ENCODE measurements at places on chromosomes 3 and 15.

DNA sequence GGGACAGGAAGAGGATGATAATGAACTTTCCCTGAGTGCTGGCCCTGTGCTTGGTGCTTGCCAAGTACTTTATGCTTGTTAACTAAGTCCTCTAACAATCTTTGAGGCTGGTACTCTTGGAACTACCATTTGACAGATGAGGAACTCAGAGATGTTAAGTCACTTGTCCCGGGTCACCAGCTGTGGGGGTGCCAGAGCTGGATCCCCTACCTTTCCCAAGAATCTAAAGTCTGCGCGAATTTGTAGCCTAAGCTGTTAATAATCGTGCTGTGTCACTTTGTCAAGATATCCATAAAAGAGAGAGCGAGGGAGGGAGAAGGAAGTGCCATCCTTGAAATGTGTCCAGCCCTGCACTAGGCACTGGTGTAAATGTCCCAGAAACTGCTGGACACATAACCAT lies 19.0 kb upstream of the ACOX2 start:
- no peak for DNase-seq

DNA sequence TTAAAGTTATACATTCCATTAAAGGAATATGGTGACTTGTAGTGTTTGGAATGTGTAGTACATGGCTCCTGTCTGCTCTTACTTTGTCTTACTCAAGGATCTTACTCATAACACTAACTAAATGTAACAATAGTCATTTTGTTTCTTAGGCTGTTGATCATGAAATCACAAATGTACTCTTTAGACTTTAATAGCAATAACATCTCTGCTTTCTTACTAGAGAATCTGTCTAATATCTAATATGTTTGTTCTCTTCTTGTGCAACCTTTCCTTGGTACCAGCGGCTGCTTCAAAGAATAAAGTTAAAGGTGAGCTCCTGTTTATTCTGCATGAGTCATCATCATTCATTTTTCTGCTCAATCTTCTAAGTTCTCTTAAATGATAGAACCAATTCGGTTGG lies 767.5 kb downstream of the CADM2 start:
- DNase-seq, result no peak

DNA sequence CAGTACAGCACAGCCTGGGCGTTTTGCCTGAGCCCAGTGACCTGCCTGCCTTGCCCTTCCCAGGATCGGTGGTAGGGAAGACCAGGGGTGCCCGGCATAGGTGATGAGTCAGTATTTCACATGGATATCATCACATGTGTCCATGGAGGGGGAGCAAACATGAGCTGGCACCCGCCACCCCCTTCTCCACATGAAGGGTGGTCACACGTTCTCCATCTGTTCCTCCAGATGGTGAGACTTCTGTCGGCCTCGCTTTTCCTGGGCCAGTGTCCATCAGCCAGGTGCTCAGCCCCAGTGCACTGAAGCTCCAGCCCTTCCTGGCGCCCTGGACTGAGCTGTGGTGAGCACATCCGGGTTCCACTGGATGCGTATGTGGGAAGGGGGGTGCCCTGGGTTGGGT lies 208.4 kb downstream of the UBE3A start:
- DNase-seq, result no peak

- DNase-seq, result no peak
Measured at GRCh38 chr15:70116317-70116716, 18.6 kb upstream of the TLE3 start.

- no peak for DNase-seq
Measured at GRCh38 chr3:65540666-65541065, 498.1 kb downstream of the MAGI1 start.

DNA sequence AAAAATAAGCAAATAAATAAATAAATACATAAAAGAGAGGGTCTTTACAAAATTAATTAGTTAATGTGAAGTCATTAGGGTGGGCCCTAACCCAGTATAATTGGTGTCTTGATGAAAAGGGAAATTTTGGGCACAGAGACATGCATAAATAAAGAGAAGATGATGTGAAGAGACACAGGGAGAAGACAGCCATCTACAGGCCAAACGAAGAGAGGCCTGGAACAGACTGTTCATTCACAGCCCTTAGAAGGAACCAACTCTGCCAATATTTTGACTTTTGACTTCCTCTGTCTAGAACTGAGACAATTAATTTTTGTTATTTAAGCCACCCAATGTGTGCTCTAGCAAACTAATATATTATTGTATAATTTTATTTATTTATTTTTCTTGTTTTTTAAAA lies 29.6 kb upstream of the SELENOK start:
- no peak for DNase-seq

DNA sequence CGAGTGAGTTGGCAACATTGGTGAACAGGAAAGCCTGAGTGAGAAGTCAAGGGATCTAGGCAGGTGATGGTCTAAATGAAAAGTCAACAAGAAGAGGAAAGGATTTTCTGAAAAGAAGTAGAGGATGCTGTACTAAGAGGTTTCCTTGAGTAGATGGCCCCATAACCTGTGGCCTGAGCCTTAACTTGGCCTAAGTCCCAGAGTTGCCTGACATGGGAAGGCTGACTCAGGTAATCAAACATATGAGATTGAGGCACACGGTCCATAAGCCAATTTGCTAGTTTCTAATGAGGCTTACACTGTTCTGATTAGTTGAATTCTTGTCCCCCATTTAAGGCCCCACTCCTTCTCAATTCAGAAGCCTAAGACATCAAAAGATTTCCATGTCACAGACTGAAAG lies 262.5 kb upstream of the LMCD1 start:
- DNase-seq, result no peak

- no peak for DNase-seq
Measured at GRCh38 chr3:8532251-8532871, 30.7 kb downstream of the LMCD1 start.

GRCh38 chr3:158658889-158659288 lies 13.6 kb downstream of the LXN start:
- no peak for DNase-seq

- DNase-seq, result no peak
Measured at GRCh38 chr15:60184579-60184978, 180.5 kb downstream of the FOXB1 start.

DNA sequence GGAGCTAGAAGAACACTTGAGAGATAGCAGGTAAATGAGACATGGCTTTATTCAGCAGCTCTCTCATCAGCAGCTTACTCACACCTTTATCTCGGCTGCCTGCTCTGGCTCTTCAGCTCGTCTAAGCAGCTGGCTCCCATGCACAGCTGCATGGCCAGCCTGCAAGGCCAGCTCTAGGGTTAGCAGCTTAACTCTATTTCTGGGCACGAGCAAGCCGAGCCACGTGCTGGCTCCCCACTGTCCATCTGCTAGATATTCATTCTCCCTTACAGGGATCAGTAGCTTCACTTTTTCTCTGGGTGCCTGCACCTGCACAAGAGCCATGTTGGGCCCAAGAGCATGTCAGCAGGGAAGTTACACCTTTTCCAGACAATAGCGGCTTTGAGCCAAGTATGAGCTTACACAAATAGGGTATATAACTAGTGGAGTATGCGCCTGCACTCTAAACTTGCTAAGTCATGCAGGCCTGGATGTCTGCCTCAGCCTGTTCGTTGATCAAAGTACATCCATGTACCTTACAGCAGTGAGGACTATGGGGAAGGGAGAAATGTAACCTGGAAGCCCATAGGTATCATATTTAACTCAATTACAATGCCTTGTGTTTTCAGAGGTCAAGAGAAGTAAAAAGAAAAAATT lies 174.9 kb upstream of the SNTN start:
- no peak for DNase-seq

- no peak for DNase-seq
Measured at GRCh38 chr3:113194823-113195401, 16.4 kb upstream of the BOC start.

GRCh38 chr3:99645277-99646106 lies 7.1 kb downstream of the COL8A1 start:
- DNase-seq, result no peak

DNA sequence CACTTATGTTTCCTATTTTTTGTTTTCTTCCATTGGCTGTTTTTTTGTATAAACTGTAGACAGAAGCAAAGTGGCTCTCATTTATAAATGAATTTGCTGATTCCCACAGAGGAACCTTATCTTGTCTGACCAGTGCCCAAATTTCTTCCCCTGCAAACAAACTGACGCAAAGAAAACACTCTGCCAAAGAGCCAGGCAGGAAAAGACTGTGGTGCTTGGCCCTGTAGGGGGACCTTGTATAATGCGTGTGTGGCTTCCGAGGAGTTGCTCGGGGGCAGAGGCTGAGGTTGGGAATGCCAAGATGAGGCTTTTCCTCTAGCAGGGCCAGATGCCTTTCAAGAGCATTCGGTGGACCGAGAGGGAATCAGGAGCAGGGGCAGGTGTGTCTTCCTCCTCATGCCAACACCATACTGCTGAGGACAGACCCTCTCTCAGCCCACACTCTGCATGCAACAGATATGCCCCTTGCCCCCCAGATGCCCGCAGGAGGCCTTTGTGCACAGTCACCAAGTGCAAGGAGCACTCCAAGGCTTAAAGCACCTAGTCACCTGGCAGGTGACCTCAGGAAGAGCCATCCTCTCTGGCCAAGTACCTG lies 104.3 kb upstream of the ABHD17C start:
- no peak for DNase-seq

DNA sequence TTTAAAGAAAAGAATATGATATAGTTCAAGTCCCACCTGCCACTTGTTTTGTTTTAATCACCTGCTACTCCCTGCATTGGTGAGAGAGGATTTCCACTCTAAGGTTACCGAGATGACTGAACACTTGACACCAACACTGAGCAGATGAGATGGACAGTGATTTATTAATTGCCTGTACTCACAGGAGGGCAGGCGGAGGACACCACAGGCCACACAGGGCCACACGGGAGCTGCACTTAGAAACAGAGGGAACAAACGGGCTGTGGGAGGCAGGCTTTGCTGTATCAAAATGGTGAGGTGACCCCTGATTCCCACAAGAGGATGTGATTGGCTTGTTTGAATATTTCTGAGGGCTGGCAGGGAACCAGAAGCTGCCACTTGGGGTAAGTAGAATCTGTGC lies 10.8 kb downstream of the MINAR1 start:
- DNase-seq, result no peak

- no peak for DNase-seq
Measured at GRCh38 chr15:89851673-89852341, 37.2 kb upstream of the ANPEP start.

DNA sequence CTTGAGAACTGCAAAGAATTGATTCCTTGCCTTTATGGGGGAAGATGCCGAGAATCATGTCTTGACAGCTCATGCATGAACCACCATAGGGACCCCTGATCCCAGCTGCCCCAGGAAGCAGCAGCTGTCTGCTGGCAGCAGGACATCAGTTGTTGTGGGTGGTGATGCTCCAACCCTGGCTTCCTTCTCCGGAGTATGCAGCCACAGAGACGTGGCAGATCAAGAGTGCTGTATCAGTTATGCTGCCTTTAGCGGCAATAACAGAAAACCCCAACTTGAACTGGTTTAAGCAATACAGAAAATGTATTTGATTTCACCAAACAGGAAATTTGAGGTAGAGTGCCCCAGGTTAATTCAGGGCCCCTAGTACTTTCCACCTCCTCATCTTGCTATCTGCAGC lies 92.2 kb upstream of the TNFAIP8L3 start:
- no peak for DNase-seq

DNA sequence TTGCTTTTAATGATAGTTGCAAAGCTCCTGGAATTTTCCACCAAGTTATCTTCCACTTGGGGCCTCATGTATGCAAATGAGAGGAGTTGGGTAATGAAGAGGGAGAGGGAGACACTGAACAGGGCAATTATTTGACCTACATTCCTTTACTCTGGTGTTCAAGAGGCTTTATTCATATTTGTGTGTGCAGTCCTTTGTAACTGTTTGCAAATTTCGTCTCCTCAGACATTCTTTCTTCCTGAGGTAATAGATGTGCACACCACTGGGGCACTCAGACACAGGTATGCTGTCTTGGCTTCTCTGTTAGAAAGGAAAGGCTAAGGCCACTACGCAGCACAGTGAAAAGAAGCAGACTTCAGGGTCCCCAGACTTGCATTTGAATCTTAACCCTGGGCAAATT lies 189.7 kb upstream of the IL12A start:
- no peak for DNase-seq

DNA sequence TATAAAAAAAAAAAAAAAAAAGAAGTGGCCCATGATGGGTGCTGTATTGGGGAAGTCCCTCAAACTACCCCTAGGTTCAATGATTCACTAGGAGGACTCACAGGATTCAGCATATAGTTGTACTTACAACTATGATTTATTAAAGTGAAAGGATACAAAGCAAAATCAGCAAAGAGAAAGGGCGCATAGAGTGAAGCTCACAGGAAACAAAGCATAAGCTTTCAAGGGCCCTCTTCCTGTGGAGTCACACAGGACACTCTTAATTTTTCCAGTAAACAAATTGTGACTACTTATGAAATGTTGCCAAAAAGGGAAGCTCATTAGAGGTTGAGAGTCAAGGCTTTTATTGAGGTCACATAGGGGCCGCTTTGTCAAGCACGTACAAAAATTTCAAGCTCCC lies 153.7 kb upstream of the GAP43 start:
- no peak for DNase-seq

DNA sequence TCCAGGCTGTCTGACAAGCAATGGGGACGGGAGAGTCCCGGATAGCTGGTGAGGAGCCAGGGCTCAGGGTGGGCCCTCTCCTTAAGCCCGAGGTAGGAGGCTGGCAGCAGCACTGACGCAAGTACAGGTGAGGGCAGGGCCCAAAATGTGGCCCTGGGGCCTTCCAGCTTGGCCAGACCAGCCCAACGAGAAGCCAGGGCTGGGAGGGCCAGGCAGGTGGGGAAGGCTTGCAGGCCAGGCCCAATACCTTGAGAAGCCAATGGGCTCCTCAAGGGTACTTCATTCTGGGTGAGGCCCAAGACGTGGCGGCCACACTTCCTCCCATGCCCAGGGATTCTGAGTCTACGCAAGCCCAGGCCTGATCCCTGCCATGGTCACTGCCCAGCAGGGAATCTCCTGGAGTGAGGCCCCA lies 37.2 kb downstream of the AMOTL2 start:
- no peak for DNase-seq

DNA sequence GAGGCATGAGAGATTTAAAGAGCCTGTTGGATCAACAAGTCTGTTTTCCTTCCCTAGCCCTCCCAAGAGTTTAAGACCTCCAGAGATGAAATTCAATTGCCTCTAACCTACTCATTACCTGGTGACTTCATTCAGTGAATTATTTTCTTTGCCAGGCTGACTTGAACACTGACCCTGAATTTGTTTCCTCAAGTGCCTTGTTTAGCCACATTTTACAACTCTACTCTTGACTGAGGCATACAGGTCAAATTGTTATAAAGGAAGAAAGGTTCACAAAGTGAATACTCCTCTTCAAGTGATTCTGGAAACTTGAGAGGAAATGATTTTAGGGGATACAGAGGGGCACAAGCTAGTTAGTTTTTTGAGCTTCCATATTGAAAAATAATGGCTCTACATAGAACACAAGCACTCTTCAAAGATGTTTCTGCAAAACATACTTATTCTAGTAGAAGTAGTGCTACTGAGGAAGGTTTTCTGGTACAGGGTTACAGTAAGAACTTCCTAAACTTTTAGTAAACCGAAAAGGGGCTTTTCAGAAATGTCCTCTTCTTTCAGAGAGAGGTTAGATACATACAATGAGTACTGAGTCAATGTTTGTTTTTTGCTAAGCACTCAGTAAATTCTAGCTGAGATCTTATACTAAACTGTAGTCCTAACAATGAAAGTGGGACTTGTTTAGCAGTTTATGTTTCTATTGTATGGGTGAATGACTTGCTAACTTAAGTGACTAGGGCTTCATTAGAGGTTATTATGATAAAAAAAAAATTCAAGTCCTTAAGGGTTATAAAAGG lies 137.4 kb upstream of the SATB1 start:
- DNase-seq, result no peak

GRCh38 chr3:23806534-23807423 lies 1.0 kb downstream of the UBE2E1 start:
- no peak for DNase-seq

GRCh38 chr3:78257951-78258530 lies 1218.1 kb downstream of the ROBO2 start:
- DNase-seq, result no peak

All from CD4-positive, alpha-beta T cell treated with Interleukin-6 at 100 ng/mL for 8 hours (primary cell).